ENCODE measurements at places on chromosomes 2 and 18.
A peak's percentile ranks its signal among the peaks of the same experiment; 100 is the strongest.

DNA sequence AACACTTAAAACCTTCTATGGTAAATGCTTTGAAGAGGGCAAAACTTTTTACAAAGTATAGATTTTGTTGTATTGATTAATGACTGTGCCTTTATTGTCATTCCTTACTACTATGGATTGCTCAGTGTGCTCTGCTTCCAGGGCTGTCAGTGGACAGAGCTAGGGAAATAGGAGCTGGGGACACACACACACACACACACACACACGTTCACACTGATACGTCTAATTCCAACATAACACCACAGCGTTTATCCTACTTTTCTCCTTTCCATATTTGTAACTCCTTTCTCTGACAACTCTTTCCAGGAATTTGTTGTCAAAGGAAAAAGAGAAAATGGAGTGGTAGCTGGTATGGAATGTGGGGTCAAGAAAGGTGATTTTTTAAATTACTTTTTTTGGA is 21.8 kb downstream of the WDR7 start:
- H3K4me3 ChIP-seq, result no peak overlapping the region
- H3K27me3 ChIP-seq, result no peaks in the 10 kb centered on the region
- H3K36me3 ChIP-seq, result peaks cover 14% of the 10 kb centered on the region
- H3K4me1 ChIP-seq, result peaks cover 15% of the 10 kb centered on the region
- no peak for DNase-seq

DNA sequence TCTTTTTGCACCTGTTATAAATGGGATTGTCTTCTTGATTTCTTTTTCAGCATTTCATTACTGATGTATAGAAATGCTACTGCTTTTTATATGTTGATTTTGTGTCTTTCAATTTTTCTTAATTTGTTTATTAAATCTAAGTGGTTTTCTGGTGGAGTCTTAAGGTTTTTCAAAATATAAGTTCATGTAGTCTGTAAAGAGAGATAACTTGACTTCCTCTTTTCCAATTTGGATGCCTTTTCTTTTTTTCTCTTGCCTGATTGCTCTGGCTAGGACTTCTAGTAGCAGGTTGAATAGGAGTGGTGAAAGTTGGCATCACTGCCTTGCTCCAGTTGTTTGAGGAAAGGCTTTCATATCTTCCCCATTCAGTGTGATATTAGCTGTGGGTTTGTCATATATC is 28.6 kb upstream of the GALNT5 start:
- no peaks in the 10 kb centered on the region for H3K4me1 ChIP-seq
- H3K27ac ChIP-seq, result no peak overlapping the region
- no peak for DNase-seq
- peaks cover 35% of the 10 kb centered on the region for H3K27me3 ChIP-seq

DNA sequence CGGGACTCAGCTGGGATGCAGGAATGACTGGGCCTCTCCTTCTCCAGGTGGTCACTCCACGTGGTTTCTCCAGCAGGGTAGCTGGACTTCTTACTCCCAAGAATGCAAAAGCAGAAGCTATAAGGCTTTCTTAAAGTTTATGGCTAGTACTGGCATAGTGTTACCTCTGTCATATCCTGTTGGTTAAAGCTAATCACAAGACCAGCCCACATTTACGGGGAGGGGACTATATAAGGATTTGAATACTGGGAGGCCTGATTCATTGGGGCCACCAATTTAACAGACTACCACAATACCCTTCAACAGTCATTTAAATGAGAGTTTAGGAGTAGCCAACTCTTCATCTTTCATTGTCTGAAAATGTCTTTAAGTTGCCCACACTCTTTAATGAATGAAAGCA is 94.4 kb upstream of the TSPYL6 start:
- no peak overlapping the region for H3K27ac ChIP-seq
- peaks cover 25% of the 10 kb centered on the region for H3K27me3 ChIP-seq
- H3K4me1 ChIP-seq, result no peaks in the 10 kb centered on the region

- peaks cover 1% of the 10 kb centered on the region for H3K36me3 ChIP-seq
- peak overlapping the region; percentile 83 for H3K27ac ChIP-seq
- H3K4me1 ChIP-seq, result peaks cover 25% of the 10 kb centered on the region
- H3K27me3 ChIP-seq, result peaks cover 7% of the 10 kb centered on the region
- DNase-seq, result peak; percentile 6
- H3K4me3 ChIP-seq, result no peak overlapping the region
These were observed 201.7 kb downstream of the MREG start for GRCh38 chr2:215811409-215812345.

GRCh38 chr2:101560780-101561315 is 85.9 kb upstream of the RFX8 start:
- peak; percentile 10 for DNase-seq
- H3K36me3 ChIP-seq, result peaks cover 36% of the 10 kb centered on the region
- peak overlapping the region; percentile 89 for H3K27ac ChIP-seq
- H3K4me1 ChIP-seq, result peaks cover 41% of the 10 kb centered on the region
- H3K4me3 ChIP-seq, result peak overlapping the region; percentile 15

DNA sequence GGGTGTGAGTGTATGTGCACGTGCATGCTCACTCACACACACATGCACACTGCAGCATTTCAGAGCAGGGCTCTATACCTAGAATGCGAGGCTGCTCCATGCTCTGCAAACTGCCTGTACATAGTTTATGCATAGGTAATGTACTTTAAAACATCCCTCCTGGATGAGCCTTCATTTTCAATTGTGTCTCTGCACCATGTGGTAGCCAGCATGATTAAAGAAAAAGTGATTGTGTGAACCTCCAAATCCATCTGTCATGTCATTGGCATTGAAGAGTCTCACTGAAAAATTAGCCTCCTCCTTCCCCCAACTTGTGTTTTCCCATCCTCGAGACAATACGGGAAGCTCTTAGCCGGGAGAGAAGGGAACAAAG is 120.9 kb upstream of the SPATS2L start:
- H3K4me1 ChIP-seq, result no peaks in the 10 kb centered on the region
- no peak overlapping the region for H3K4me3 ChIP-seq
- no peaks in the 10 kb centered on the region for H3K36me3 ChIP-seq

- H3K27ac ChIP-seq, result no peak overlapping the region
- peak overlapping the region; percentile 36 for H3K4me3 ChIP-seq
- DNase-seq, result no peak
- H3K36me3 ChIP-seq, result no peaks in the 10 kb centered on the region
These were observed 28.4 kb upstream of the PTMA start for GRCh38 chr2:231679908-231680284.

DNA sequence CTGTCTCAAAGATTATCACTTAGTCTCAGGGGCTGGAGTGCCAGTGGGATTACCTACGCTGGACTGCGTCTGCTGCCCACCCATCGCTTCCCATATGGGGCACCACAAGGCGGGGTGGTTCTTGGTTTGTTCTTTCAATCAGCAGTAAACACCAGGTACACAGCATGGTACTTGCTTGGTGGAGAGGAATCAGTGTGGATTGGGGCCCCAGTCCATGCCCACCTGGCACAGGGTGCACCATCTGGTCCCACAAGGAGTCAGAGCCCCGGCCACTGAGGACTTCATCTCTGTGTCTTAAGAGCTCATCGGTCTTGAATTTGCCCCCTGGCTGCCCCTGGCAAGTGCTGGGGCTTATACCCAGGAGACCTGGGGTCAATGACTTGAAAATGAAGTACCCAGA is 96.2 kb downstream of the GLI2 start:
- H3K27me3 ChIP-seq, result no peaks in the 10 kb centered on the region
- H3K4me1 ChIP-seq, result no peaks in the 10 kb centered on the region
- no peak overlapping the region for H3K27ac ChIP-seq
- no peak for DNase-seq
- no peak overlapping the region for H3K4me3 ChIP-seq

DNA sequence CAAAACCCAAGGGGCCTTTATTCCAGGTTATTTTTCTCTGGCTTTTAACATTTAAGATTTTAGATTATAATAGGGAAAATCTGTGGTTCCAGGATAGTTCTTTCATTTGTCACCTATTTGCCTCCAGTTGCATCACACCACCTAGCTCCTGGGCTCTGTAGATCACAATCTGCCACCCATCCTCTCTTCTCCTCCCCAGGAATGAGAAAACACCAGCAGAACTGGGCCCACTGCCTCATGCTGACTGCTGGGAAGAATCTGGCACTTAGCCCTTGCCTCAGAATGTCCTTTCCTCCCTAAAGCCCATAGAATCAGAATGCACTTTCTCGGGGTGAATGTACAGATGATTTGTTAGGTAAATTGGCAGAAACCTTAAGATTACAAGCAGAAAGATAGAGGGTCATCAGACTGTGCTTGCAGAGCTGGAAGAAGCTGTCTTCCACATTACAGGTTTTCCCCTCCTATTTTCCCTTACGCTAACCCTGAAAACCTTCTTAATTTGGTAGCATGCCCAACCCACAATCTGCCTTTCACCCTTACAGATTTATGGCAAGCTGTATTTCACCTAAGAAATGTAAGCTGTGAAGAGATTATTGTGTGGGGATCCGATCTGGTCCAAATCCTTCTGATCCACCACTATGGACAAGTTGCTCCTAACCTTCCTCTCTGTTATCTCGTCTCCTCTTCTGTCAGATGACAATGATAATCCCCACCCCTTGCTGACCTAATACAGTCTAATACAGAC is 72.6 kb downstream of the LRRC30 start:
- H3K4me3 ChIP-seq, result no peak overlapping the region
- H3K27me3 ChIP-seq, result no peaks in the 10 kb centered on the region
- no peaks in the 10 kb centered on the region for H3K36me3 ChIP-seq
- no peak for DNase-seq
- H3K27ac ChIP-seq, result no peak overlapping the region
- no peaks in the 10 kb centered on the region for H3K4me1 ChIP-seq

GRCh38 chr2:42585779-42586178 is 17.3 kb downstream of the MTA3 start:
- peaks cover 35% of the 10 kb centered on the region for H3K36me3 ChIP-seq
- peaks cover 7% of the 10 kb centered on the region for H3K4me1 ChIP-seq
- H3K27me3 ChIP-seq, result no peaks in the 10 kb centered on the region
- no peak overlapping the region for H3K27ac ChIP-seq
- no peak for DNase-seq

DNA sequence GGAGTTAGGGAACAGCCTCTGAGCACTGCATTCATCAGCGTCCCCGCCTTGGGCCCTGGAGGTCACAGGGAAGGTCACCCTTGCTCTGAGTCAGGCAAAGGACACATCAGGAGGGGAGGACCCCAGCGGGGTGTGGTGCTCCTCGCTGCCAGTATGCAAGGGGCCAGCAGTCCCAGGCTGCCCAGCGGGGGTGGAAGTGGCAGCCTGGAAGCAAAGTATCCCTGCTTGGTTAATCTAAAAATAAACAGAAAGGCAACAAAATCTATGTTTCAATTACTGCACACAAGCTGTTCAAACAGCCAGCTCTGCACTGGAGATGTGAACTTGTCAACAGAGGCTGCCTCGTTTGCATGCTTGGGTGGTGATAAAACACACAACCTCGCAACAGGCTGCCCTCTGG is 164.1 kb downstream of the KLHL29 start:
- H3K4me3 ChIP-seq, result no peak overlapping the region
- no peak overlapping the region for H3K27ac ChIP-seq
- no peak for DNase-seq
- H3K27me3 ChIP-seq, result no peaks in the 10 kb centered on the region
- H3K36me3 ChIP-seq, result no peaks in the 10 kb centered on the region
- H3K4me1 ChIP-seq, result peaks cover 19% of the 10 kb centered on the region

GRCh38 chr18:45658756-45659155 is 43.5 kb downstream of the SLC14A2 start:
- H3K27me3 ChIP-seq, result no peaks in the 10 kb centered on the region
- no peaks in the 10 kb centered on the region for H3K36me3 ChIP-seq
- no peak overlapping the region for H3K4me3 ChIP-seq
- H3K4me1 ChIP-seq, result peaks cover 28% of the 10 kb centered on the region
- no peak overlapping the region for H3K27ac ChIP-seq

- no peak for DNase-seq
- no peak overlapping the region for H3K27ac ChIP-seq
- no peaks in the 10 kb centered on the region for H3K36me3 ChIP-seq
- H3K4me1 ChIP-seq, result no peaks in the 10 kb centered on the region
These were observed 227.9 kb upstream of the COPS8 start for GRCh38 chr2:236857781-236858180.

DNA sequence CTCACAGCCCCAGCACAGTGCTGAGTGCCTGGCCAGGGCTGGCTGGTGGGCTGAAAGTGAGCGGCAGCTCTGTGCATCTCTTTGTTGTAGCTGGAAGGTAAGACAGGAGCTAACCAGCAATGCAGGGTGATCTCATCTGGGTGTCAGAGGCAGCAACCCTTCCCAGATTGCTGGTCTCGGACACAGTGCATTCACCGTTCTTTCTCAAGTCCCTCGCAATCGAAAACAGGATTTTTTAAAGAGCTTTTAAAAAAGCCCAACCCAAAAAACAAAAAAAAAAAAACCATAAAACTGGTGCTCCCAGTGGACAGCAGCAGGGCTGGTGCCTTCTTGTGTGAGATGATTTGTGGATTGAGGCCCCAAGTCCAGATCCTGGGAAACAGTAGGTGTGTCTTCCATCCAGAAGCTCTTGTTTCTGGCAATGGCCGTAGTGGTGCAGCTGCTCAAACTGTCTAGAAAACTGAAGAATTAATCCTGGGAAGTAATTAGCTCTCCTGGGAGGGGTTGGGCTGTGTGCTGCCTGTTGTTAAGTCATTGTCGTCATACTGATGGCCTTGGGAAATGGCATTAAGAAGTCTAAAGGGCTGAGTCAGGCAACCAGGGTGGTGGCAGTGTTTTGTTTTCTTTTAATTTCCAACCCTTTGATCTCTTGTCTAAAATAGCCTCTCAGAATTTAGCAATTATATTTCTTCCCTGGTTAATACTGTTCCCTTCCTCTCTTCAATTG is 156.7 kb downstream of the KLHL29 start:
- no peak overlapping the region for H3K4me3 ChIP-seq
- no peaks in the 10 kb centered on the region for H3K27me3 ChIP-seq
- no peak for DNase-seq
- H3K27ac ChIP-seq, result no peak overlapping the region
- peaks cover 10% of the 10 kb centered on the region for H3K4me1 ChIP-seq

DNA sequence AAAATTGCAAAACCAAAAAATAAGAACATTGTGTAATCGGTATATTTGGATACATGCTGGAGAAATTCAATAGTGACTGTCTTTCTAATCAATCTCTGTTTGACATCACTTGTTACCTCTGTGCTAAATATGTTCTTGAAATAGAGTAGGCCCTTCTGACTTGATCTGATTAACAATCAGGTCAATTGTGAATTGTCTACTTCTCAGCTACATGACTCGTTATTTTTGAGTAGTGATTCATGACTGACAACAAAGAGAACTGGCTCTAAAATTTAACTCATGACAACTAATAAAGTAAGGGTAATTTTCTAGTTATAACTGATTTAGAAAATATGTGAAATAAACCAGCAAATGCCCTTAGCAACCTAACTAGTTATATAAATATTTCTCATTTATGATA is 312.1 kb downstream of the TMX3 start:
- no peaks in the 10 kb centered on the region for H3K4me1 ChIP-seq
- no peaks in the 10 kb centered on the region for H3K27me3 ChIP-seq
- H3K4me3 ChIP-seq, result no peak overlapping the region
- DNase-seq, result no peak

GRCh38 chr2:202452744-202453143 is 76.6 kb downstream of the BMPR2 start:
- H3K4me3 ChIP-seq, result no peak overlapping the region
- peaks cover 1% of the 10 kb centered on the region for H3K4me1 ChIP-seq
- no peak overlapping the region for H3K27ac ChIP-seq
- DNase-seq, result no peak
- peaks cover 3% of the 10 kb centered on the region for H3K36me3 ChIP-seq
